ENCODE measurements at places on chromosomes 5 and 9.
A peak's percentile ranks its signal among the peaks of the same experiment; 100 is the strongest.

DNA sequence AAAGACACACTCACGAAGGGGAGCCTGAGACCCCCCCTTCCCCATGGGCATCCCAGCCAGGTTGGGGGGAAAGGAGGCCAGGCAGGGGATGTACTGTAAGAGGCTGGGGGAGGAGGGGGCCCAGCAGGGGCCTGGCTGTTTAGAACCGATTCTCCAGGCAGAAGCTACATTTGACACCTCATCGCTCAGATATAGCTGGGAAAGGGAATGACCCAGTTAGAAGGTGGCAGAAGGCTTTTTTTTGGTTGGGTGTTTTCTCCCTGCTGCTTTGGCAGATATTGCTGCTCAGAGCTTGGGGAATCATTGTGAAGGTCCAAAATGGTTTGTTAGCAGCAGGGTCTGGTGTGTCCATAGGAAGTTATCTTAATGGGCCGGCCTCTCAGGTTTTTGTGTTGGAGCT, 6.0 kb downstream of the CDX1 start:
- no peak for DNase-seq

DNA sequence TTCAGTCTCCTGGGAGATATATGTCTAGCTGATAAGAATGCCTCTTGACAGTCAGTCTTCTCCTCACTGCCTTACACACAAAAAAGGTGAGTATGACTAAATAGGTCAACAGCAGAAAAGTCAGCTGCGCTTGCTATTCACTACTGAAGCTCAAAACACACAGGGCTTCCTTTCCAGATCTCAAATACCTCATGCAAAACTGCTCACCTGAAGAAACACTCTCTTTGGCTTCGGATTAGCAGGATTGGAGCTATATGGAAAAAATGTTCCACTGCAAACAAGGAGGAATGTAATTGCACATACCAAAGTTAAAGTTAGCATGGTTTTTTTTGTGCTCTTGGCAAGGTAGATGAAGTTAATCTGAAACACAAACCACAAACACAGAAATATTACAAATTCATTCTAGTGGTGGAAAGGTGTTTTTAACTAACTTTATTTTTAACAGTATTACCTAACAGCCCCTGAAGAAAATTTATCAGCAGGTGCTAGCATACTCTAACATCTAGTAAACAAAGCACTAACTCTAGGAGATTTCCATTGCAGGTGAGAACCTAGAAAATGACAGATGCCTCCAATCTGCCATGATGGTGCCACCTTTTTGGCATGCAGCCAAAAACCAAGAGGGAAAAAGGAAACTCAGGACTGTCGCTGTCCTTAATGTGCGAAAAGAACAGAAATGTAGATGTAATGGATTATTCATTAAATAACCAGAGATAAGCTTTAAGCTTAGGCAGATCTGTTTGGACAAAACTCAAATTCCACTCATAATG, 31.8 kb downstream of the ERMP1 start:
- peak; percentile 2 for DNase-seq

- no peak for DNase-seq
These were observed 272.5 kb downstream of the EPB41L4A start for GRCh38 chr5:112146323-112147226.

GRCh38 chr9:124735121-124735520, 36.0 kb downstream of the NR6A1 start:
- DNase-seq, result no peak

DNA sequence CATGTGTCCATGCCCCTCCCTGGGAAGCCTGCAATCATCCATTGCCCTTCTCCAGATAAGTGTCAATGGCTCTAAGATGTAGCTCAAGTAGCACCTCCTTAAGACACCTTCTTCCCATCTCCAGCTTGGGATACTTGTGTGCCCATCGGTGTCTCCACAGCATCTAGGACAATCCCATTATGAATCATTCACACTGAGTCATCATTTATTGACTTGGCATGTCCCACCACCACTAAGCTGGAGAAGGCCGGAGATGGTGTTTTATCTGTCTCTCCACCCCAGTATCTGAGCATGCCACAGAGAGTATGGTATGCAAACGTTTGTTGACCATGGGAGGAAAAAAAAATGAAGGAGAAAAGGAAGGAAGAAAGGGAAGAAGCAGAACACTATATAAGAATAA, 342.2 kb downstream of the TRIM32 start:
- DNase-seq, result no peak

- DNase-seq, result peak; percentile 37
These were observed 41.4 kb downstream of the GLRX start for GRCh38 chr5:95781101-95781583.

DNA sequence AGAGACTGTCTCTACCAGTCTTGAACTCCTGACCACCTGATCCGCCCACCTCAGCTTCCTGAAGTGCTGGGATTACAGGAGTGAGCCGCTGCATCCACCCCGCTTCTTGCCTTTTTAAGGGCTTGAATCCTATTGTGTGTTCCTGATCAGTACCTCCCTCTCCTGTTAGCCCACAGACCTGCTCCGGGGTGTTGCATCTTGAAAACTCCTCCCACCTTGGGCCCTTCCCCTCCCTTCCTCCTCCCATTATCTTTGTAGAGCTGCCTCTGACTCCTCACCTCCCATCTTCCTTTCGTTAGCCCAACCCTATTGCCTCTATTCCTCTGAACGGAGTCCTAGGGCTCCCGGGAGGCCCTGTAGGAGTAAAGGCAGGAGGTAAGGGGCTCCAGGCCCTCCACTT, 48.5 kb upstream of the NEK6 start:
- no peak for DNase-seq

DNA sequence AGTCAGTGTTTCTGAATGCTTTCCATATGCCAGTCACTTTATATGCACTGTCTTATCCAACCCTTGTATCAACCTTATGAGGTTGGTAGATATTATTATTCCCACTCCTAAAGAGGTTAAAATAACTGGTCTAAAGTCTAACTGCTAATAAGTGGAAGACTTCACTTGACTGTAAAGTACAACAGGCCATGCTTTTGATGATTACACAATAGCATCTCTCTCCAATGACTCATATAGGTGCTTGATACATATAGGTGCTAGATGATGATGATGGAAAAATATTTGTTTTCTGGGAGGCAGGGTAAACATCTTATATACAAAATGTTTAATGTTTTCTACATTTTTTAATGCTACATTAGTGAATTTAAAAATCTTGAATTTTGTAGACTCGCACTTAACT, 75.9 kb upstream of the NR3C1 start:
- no peak for DNase-seq

DNA sequence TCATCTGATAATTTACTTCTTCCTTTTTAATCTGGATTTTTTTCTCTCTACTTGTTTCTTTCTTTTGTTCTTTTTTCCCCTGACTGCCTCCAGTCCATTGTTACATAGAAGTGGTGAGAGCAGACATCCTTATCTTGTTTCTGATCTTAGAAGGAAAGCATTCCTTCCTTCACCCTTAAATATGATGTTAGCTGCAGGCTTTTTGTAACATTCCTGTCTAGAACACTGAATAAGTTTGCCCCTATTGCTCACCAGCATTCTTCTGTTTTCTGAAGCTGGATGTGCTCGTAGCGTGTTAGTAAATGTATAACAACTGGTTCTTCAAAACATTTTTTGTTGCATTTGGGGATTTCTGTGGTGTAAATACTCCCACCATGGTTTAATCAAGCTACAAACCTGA, 136.7 kb upstream of the NFIL3 start:
- no peak for DNase-seq

DNA sequence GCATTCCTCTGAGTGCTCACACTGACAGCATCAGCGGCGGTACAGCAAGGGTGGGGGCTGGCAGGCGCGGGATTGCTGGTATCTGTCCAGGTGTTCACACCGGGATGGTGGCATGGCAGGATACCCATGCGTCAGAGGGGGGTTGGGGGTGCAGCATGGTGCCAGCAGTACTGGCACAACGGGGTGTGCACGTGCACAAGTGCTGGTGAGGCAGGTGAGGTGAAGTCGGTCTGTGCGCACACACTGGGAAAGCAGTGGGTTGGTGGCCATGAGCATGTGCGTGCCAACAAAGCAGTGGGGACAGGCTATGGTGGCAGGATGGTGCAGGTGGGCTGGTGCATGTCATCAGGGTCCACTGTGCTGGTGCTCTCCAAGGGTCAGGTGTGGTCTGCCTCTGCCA, 819.6 kb upstream of the EDIL3 start:
- DNase-seq, result no peak

DNA sequence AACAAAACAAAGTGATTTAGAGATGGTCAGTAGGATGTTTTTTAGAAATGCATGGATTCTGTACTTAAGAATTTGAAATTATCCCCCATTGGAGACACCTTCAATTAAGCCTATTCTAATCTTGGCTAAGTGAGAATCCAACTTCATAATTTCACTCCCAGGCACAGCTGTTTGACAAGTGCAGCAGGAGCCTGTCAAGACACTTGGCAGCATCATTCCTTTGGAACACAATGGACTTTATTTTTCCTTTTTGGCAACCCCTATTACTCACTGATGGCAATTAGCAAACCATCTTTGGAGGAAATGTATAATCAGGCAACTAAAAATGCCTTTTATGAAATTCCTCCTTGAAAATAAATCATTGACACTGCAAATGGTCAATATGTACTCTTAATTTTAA, 194.7 kb downstream of the GLIS3 start:
- DNase-seq, result no peak

GRCh38 chr9:21715408-21715807, 87.0 kb upstream of the MTAP start:
- no peak for DNase-seq

- DNase-seq, result no peak
These were observed 15.8 kb downstream of the PSMB7 start for GRCh38 chr9:124399323-124399967.

DNA sequence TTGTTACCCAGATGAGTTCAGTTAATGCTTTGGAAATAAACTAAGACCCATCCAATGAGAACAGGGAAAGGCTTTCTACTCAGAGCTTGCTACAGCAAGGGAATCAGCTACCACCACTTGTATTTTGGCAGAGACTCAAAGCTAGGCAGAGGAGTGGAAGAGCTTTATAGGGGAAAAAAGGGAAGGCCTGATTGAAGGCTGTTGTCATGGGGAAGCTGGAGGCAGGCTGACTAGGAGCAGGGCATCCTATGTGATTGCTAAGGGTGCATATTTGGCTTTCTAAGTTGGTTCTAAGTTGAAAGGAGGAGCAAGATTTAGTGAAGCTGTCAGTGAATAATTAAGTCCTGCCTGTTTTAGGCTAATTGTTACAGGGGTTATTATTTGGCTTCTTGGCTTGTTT, 115.5 kb downstream of the PTTG1 start:
- no peak for DNase-seq

DNA sequence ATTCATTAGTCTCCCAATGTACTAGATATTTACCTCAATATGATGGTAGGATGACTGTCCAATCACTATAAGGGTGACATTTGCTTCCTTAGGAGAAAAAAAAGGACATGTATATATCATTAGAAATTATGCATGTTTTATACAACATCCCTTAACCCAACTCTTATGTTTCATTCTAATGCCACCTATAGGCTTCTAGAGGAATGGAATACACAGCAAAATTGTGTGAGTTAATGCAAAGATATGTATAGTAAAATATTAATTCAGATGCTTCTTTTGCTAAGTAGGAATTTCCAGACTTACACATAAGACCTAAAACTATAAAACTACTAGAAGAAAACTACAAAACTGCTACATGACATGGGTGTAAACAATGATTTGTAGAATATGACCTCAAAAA, 3.5 kb downstream of the PRXL2C start:
- DNase-seq, result no peak

DNA sequence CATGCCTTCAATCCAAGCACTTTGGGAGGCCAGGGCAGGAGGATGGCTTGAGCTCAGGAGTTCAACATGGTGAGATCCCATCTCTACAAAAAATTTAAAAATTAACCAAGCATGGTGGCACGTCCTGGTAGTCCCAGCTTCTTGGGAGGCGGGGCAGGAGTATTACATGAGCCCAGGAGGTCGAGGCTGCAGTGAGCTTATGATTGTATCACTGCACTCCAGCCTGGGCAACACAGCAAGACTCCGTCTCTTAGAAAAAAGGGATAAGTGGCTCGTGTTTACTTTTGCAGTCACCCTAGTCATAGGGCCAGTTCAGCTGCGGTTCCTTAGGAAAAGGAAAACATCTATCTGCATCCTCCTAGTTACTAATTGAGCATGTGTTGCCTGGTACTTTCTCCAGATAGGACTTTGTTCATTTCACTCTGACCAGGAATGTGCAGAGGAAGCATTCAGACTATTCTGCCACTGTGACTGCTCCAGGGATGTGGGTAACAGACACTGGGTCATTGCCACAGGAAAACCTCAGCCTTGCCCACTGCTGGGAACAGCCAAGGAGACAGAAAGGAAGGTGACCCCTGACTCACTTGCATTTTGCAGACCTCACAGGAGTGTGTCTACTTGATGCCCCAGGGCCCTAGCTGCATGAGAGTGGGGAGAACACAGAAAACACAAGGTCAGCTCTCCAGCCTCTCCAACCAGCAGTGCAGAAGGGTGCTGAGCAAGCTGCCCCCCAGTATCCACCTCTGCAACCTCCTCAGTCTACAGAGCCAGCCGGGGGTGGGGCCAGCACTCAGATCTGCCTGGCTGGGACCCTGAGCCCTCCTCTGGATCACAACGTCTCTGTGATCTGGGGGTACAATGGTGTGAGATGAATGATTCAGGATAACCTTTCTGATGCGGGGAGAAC, 33.9 kb upstream of the ALDH1B1 start:
- no peak for DNase-seq

DNA sequence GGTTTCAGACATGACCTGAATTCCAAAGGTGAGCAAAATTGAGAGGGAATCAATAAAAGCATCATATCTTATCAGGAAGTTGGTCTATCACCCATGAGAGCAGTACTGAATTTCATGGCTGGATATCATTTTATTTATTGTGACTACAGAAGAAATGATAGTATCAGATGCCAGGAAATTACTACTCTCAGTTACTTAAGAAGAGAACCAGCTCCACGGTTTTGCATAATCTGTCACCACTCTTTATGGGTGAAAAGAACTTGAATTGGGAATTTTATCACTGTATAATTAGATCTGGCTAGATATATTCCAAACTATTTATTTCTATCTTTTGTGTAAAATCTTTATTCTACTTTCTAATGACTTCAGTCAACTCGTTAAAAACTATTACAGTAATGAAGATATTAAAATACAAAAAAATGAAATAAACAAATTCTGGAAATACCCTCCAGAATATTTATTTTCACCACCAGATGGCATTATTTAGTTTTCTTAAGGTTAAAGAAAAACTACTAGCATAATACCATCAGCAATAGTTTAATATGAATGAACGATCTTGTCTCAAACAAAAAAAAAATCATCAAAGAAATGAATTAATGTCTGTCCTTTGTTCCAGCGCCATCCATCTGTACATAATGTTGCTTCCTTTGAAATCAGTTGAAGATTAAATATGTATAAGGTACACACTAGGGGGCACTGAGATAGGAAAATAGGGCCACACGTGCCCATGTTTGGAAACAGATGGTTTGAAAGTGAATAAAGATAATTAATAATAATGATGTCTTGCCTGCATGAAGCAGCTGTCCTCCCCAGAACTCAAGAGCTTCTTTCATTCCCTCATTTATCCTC, 84.7 kb upstream of the SLCO6A1 start:
- peak; percentile 2 for DNase-seq

- no peak for DNase-seq
These were observed 20.0 kb upstream of the GCNT1 start for GRCh38 chr9:76438841-76439588.
